ENCODE measurements at places on chromosomes 13 and 19.

DNA sequence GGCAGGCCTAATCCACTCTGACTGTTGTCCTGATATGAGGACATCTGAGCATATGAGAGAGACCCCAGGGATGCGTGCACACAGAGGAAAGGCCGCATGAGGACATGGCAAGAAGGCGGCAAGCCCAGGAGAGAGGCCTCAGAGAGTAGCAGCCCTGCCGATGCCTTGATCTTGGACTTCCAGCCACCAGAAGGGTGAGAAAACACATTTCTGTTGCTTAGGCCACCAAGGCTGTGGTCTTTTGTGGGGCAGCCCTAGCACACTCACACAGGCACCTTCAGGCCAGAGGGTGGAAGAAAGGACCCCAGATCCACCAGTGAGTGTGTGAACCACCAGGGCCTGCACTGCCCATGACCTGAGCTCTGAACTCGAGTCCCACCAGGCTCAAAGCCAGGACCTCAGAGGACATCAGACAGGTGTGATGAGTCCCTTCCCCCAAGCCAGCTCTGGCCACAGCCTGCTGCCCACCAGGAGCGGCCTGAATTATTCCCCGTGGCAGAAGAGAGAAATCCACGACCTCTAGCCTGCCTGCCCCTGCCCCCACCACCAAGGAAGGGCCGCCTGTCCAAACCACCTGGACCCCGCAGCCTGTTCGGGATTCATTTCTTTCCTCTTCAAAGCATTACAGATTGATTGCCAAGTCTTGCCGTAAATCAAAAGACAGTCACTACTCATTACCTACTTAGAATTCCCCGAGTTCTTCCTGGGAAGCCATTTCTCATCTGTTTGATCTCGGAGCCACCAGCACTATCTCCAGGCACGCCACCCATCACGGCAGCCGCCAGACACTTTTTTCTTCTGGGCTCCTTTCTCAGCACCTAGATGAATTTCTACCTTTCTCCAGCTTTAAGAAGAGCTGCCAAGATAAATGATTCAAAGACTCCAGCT is 72.2 kb downstream of the CEBPG start:
- DNase-seq = no peak

DNA sequence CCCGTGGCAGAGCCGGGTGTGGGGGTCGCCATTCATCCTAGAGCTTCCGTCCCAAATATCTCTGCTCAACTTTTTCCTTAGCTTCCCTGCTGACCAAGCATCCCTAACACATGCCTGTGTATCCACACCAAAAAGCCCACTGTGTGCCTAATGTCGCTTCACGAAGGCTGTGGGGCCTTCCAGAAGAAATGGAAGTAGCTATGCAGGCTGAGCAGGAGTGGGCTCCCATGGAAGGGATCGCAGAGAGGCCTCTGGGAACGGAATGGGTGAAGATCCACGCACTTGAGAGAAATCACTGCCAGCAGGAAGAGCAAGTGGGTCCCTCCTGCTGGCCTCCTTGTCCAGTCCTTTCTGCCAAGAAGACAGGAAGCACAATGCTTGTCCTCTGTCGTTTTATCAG is 136.0 kb downstream of the SOX1 start:
- no peak for DNase-seq

- no peak for DNase-seq
Measured at GRCh38 chr13:74696148-74696922, 562.1 kb upstream of the KLF12 start.

- peak; percentile 80 for DNase-seq
Measured at GRCh38 chr13:26051657-26052311, at the start of gene SHISA2. SHISA2 (minus strand) TSS chr13:26052016; CDS start chr13:26050975, 1,041 bp downstream.

DNA sequence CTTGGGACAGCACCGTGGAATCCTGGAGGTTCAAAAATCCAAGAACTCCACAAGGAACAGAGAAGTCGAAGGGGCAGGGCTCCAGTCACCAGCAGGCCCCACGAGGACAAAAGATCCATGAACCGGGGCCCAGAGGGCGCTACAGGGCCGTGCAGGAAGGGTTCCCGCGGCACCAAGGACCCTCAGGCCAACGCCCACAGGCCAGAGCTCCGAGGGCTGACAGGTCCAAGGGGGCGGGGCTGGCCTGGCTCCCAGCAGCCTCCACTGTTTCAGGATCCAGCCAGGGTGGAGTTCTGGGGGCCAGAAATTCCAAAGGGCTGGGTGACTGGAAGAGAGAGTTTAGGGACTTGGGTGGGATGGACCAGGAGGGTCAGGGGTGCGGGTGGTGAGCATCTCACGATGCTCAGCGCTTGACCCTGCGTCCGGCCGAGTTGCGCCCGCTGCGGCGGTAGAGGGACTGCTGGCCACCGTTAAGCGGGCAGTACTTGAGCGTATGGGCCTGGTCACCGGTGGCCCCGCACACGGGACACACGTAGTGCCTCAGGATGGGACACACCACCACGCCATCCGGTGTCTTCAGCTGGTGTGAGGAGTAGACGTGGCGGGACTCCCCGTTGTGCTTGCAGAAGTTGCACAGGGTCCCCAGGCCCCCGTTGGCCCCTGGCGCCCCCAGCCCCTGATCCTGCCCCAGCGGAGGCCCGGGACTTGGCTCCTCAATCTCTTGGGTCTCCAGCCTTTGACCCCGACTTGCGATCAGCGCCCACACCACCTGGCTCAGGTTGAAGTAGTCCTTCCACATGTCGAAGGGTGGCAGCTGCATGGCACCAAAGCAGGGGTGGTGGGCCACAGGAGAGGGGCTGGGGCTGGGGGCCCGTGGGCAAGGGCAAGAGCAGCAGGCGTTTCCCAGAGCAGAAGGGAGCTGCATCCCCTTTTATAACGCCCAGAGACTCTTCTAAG is at the start of gene NANOS2:
Gene NANOS2 (minus strand): TSS at position 905 of the 957 bp plus-strand sequence. CDS start 85 bp downstream, at position 820.
- DNase-seq = no peak

GRCh38 chr19:56159009-56159559 is 16.7 kb upstream of the GALP start:
- DNase-seq = no peak

DNA sequence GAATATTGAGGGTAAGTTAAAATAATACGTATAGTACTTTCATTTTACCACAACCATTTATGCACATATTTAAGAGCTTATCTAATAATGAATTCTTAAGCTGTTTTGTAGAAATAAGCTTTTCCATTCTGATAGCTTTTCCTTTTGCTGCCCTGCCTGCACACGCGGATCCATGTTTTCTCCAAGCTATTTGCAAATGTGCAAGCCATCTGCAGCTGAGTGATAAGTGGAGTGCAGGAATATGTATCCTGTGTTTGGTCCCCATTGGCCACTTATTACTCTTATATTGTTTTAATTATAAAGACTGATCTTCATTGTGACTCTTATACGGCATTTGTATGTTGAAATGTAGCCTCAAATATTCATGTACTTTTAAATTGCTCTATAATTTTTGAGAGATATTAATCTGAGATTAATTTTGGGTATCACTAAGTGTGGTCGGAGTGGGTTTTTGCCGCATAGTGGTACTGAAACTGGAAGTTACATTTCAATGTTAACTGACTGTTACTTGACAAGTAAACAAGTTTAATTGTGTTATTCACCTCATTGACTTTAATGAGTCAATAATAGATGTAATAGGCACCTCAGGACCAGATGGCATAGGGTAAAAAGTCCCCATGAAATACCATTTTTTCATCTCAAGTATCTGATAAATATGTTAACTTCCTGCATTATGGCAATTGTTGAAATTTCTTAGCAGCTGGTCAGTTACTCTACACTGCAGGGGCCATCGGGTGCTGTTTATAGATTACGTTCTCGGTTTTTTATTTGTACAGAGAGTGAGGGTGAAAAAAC is 1567.4 kb downstream of the EFNB2 start:
- DNase-seq = no peak

DNA sequence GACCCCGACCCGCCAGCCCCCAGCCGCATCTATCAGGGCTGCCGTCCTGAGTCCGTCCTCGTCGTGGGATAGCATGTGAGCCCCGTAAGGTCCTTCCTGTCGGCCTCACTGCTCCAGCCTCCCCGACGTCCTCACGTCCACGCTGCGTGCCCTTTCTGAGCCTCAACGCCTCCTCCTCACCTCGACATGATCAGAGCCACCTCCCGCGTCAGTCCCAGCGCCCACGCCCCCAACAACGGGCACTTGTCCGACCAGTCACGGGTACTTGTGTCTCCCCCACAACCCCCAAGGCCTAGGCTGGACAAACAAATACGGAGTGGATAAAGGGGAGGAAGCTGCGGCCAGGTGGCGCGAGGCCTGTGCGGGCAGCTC is 665 bp downstream of the ZNF497 start:
- DNase-seq = no peak

GRCh38 chr19:38062959-38063761 is 156.2 kb downstream of the SIPA1L3 start:
- DNase-seq = no peak

DNA sequence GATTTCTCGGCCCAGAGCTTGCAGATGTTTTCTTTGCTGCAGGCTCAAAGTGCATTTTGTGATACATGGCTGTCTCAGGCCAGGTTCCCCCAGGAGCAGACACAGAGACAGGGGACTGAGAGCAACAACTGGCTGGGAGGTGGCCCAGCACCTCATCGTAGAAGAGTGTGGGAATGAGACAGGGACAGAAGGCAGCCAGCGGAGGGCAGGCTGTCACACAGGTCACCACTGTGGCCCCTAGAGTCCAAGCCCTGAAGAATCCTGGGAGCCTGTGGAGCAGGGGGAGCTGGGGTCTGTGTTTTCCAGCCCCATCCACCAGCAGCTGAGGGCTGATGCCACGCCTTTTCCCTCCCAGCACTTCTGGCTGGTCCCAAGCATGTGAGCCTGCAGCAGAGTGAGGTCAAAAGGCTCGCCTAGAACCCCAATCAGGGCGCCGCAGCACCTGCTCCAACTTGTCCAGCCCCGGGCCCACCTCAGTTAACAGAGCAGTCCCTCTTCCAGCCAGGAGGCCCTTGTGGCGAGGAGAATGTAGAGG is 723.8 kb downstream of the UQCRFS1 start:
- DNase-seq = no peak

- no peak for DNase-seq
Measured at GRCh38 chr13:105147461-105147860, 1388.0 kb downstream of the EFNB2 start.

DNA sequence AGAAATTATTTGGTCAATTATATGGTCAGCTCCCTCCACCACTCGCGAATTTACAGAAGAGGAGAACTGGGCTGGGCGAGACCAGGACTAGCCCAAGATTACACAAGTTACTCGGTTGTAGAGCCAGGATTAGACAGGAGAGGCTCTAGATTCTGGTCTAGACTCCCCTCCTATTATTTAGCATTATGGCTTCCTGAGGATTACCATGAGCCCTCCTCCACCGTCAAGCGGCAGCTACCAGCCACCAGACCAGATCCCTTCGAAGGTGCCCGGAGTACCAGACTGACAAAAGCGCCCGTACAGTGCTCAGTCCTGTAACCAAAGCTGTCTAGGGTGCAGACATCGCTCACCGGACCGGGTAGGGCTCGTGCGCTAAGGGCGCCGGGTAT is 497 bp upstream of the MLNR start:
- peak; percentile 18 for DNase-seq

- DNase-seq = no peak
Measured at GRCh38 chr19:49858088-49858985, 7.4 kb downstream of the PTOV1 start.

GRCh38 chr13:114311387-114311786 is 2.9 kb upstream of the CHAMP1 start:
- no peak for DNase-seq

- DNase-seq = no peak
Measured at GRCh38 chr13:112182846-112183531, 116.0 kb downstream of the SOX1 start.

- peak; percentile 14 for DNase-seq
Measured at GRCh38 chr19:19866611-19867248, 1.0 kb downstream of the ZNF253 start.

- no peak for DNase-seq
Measured at GRCh38 chr19:5585461-5586299, 17.9 kb upstream of the TINCR start.

DNA sequence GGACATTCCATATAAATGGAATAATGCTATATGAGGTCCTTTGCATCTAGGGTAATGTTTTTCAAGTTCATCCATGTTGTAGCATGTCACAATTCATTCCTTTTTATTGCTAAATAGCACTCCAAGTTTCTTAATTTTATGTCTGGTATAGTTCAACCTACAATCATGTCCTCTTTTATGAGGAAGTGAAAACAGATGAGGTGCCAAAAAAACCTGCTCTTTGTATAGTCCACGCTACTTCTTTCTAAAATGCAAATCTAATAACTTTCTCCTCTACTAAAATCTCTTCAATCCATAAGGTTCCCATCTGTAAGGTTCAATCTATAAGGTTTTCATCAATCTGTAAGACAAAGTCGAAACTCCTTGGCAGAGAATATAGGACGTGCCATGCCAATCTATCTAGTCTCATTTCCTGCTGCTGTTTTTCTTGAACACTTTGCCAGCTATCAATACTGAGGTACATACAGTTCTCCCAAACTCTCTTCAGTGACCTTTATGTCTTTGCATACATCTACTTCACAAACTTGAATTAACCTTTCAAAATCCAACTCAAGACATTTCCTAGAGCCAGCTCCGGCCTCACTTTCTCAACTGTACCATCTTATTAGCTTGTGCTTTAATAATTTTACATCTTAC is 33.7 kb downstream of the INTS6 start:
- no peak for DNase-seq

DNA sequence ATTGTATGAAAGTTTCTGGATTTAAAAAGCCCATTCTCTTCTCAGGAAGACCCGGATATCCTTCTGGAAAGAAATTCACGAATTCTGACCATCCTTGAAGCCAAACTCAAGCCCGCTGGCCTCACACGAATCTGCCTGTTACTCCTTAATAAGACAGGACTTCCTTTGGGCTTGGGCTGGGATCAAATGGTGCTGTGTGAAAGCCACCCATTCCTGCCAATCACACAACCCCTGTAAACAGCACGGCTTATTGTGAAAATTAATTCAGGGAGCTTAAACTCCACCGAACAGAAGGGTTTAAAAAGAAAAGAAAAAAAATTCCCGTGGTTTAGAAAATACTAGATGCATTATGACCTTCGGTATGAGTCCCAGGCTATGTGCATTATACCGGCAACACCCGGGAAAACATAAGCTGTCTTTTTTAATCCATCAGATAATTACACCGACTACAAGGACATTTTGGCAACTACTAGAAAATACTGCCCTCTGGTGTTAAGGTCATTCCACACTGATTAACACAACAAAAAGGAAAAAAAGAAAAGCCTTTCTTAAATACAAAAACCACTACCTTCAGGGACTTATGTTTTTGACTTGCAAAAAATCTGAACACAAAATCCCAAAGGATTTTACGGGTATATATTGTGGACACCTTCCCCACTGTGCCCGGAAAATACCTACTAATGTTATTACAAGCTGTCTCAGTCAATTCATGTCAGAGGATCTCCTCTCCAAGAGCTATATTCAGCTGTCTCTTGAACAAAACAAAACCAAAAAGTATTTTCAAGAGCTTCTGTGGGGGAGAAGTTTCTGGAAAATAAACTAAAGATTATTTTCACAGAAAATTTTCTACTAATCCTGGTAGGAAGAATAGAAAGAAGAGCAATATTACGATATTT is 76.0 kb upstream of the LSM14A start:
- peak; percentile 62 for DNase-seq

- DNase-seq = peak; percentile 27
Measured at GRCh38 chr19:38676023-38676877, 28.8 kb downstream of the ACTN4 start.
